Effector CD4-positive, alpha-beta T cell (primary cell): ENCODE measurements at places on chromosomes 6 and 20.

GRCh38 chr20:23868321-23868720 lies 11.2 kb downstream of the CST5 start:
- no peak for DNase-seq

DNA sequence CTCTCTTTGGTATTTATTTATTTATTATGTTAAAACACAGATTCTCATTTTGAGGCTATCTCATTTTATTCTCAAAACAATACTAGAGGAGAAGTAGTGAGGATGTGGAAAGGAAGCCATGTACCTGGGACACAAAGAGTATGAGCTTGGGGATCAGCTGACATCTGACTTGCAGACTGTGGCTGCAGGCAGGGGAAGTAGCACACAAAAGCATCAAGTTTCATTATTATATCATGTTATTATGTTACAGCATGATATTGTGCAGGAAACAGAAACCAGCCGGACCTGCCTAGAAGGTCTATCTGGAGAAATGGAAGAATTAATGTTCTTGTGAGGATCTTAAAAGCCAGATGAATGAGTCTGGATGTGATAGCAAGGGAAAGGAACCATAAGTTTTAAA lies 248.2 kb downstream of the KHDC1L start:
- no peak for DNase-seq

GRCh38 chr20:62914436-62914835 lies 11.9 kb downstream of the DIDO1 start:
- DNase-seq: no peak

DNA sequence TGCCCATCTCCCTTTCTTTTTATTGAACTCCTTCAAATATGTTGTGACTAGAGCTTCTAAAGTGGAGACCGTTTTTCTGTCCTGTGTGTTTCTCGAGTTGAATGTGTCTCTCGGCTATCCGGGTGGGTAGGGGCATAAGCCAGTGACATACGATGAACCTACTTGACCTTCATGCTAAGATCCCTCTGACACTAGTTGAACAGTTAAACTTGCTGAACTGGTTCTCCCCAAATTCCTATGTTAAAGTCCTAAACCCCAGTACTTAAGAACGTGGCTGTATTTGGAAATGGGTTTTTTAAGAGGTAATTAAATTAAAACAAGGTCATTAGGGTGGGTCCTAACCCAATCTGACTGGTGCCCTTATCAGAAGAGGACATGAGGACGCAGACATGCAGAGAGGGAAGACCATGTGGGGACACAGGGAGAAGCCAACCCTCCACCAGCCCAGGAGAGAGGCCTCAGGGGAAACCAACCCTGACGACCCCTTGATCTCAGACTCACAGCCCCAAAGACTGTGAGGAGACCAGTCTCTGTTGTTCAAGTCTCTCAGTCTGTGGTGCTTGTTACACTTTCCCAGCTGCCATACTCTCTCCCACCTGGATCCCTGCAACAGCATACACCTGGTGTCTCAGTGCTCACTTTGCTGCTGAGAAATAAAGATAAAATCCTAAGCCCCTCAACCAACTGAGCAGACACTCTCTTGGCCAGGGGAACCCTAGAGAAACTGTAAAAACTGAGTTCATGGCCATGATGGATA lies 208.4 kb downstream of the MYLK4 start:
- no peak for DNase-seq

DNA sequence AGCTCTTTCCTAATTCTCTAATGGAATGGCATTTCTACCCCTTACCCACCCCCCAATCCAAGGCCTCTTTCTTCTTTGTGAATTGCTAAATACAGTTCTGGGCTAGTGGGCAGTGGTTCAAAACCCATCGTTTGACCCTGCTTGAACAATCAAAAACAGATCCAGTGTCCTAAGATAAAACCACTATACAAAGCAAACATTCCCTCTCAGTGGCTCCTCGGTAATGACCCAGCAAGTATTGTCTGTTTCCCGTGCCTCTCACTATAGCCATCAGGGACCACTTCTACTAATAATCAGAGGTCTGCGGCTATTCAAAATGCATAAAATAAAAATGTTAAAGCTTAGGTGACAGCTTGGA lies 143.5 kb upstream of the AKAP12 start:
- no peak for DNase-seq

GRCh38 chr6:45599053-45599452 lies 221.3 kb upstream of the SUPT3H start:
- DNase-seq: no peak
